Foreskin fibroblast (primary cell): ENCODE measurements at places on chromosomes 4 and X.

GRCh38 chrX:120402369-120402768 lies 40.5 kb downstream of the ATP1B4 start:
- peak; percentile 11 for DNase-seq

GRCh38 chr4:2935762-2936743 lies 27.2 kb downstream of the NOP14 start:
- DNase-seq: no peak

GRCh38 chrX:154029439-154029838 lies 9.7 kb upstream of the IRAK1 start:
- DNase-seq: no peak

DNA sequence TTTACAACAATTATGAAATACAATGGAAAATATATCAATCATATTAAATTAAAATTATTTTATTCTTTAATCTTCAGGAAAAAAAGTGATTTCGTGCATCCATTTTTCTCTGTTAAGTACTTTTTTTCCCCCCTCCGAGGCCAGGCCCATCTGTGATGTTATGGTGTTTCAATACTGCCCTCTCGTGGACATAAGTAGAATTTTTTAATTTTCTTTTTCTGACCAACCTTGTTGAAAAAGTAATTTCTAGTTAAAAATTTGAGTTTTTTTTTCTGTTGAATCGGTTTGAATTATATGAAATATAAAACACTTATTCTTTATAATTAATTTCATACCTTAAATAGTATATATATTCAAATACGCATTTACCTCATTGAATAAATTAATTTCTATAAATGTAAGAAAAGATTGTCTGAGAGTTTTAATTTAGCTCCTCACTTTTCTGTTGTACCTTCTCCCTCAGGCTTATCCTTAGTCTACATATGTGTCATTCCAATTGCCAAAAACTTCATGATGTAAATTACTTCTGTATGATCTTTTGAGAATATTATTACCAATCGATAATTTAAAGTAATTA lies 175.8 kb upstream of the TECRL start:
- peak; percentile 0 for DNase-seq

- peak; percentile 85 for DNase-seq
Observed at GRCh38 chr4:73450398-73451004, 14.5 kb downstream of the AFP start.

GRCh38 chrX:151722241-151722846 lies 6.5 kb downstream of the FATE1 start:
- peak; percentile 1 for DNase-seq

DNA sequence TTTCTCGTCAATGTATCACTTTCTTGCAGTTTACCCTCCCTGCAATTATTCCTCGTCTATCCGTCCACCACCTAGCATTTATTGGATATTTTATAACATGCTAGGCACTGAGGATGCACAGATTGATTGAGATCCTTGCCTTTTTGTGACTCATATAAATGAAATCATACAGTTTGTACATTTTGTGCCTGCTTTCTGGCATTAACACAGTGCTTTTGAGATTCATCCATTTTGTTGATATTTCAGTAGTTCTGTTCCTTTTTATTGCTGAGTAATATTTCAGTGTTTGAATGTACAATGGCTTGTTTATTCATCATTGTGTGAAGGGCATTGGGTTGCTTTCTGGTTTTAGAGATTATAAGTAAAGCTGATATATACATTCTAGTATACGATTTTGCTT lies 841 bp downstream of the TBC1D19 start:
- no peak for DNase-seq

GRCh38 chr4:70057651-70058050 lies 7.4 kb downstream of the HTN1 start:
- no peak for DNase-seq

GRCh38 chrX:110428144-110428543 lies 69.5 kb downstream of the RTL9 start:
- DNase-seq: no peak

- peak; percentile 19 for DNase-seq
Observed at GRCh38 chrX:154401045-154401799, 3.0 kb downstream of the RPL10 start.

- no peak for DNase-seq
Observed at GRCh38 chrX:261919-262352, 19.2 kb upstream of the PLCXD1 start.

GRCh38 chr4:112585977-112586736 lies 50.6 kb downstream of the ZGRF1 start:
- no peak for DNase-seq

- DNase-seq: no peak
Observed at GRCh38 chrX:150655788-150656187, 37.4 kb upstream of the MTMR1 start.

- no peak for DNase-seq
Observed at GRCh38 chr4:70177090-70177489, 18.4 kb upstream of the ODAM start.

- peak; percentile 39 for DNase-seq
Observed at GRCh38 chr4:150297861-150298474, 219.7 kb downstream of the DCLK2 start.

GRCh38 chrX:40007756-40008705 lies 89.7 kb downstream of the BCOR start:
- DNase-seq: no peak

GRCh38 chr4:114229706-114230105 lies 250.3 kb upstream of the ARSJ start:
- no peak for DNase-seq

DNA sequence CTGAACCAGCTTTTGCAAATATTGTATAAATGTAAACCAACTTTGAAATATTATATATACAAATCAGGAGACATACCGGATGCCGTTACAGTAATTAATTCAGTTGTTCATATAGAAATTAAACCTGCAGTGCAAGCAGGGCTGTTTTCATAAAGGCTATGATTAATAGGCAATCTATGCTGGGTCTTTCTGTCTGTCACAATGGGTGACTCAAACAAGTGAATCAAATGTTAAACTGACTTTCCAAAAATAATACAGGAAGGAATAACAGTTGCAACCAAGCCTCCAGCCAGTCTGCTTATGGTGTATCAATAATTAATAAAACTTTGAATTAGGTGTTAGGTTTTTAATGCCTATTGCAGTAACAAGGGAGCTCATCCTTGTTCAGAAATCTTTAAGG lies 43.9 kb downstream of the GABRB1 start:
- peak; percentile 7 for DNase-seq

DNA sequence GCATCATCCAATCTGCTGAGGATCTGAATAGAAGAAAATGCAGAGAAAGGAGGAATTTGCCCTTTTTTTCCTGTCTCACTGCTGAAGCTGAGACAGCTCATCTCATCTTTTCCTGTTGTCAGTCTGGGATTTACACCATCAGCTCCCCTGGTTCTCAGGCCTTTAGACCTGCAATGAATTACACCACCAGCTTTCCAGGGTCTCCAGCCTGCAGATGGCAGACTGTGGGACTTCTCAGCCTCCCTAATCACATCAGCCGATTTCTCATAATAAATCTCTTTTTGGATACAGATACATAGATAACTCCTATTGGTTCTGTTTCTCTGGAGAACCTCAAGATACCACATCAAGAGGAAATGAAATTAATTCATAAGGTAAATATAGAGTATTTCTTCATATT lies 134.6 kb upstream of the MAB21L2 start:
- no peak for DNase-seq

- DNase-seq: peak; percentile 13
Observed at GRCh38 chr4:80362578-80363181, 27.1 kb downstream of the CFAP299 start.

DNA sequence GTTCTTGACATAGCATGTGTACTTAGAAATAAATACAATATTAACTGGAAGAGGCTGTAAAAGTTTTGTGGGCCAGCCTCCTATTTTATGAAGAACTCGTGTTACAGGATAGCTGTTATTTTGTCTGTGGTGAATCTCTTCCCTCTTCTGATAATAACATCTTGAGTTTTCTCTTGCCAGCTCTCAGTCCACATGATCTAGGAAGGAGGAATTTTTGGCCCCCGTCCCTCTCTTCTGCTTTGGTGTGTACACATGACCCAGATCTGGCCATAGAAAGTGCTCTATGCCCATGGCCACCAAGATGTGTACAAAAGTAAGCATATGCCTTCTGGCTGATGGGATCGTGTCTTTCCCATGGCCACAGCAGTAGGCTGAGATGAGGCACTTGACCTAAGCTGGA lies 108.0 kb upstream of the LEF1 start:
- no peak for DNase-seq

DNA sequence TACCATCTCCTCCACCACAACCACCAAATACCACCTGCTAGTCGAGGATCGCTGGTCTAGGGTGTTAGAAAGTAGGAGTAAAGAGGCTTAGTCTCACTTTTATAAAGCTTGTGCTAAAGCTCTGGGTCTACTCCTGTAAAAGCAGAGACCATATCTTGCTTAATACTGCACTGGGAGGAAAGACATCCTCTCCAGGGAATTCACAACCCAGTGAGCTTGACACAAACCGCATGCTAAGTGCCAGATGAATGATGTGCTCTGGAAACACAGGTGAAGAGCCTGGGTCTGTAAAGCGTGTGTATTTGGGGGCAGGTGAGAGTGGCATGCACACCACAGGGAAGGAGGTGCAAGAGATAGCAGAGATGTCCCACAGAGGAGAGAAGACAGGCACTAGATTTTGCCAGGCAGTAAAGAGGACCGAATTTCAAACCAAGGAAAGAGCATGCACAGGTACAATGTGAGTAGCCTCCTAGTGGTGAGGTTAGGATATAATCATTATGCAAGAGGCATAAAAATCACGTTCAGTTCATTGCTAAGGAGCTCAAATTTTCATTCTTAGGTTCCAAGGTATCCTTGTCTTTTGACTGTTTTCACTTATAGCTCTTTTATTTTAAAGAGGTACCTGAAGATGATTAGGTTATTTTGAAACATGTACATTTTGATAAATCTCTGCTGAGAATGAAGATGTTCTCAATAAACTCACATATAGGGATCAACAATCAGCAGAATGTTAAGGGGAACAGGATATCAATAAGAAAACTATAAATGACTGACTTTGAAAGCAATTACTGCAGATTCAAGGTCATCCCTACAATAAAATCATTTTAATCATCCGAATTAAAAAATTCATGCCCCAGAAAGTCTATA lies 20.7 kb downstream of the TAPT1 start:
- DNase-seq: no peak

DNA sequence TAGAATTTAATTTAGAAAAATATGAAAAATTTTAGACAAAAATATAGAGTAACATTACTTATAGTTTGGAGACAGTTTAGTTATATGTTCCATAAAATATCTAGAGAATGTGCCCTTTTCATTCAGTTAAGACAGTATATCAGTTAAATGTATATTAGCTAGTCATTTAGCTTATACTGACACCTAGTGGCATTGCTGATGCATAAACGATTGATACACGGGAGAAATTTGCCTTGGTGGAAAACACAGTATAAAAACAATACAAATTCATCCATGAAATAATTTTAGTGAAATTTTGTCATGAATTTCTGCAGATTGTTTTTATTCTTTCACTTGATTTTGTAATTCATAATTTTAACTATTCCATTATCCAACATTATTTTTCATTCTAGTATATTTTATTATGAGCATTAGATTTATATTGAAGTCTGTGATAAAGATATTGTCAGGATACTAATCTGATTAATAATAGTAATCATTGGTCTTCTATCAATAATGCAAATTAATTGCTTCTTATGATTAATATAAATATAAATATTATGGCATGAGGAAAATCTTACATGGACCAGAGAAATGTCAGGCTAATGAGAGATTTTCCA lies 219.0 kb downstream of the TLL1 start:
- DNase-seq: peak; percentile 59

- DNase-seq: no peak
Observed at GRCh38 chrX:137982472-137983172, 416.7 kb downstream of the ZIC3 start.

DNA sequence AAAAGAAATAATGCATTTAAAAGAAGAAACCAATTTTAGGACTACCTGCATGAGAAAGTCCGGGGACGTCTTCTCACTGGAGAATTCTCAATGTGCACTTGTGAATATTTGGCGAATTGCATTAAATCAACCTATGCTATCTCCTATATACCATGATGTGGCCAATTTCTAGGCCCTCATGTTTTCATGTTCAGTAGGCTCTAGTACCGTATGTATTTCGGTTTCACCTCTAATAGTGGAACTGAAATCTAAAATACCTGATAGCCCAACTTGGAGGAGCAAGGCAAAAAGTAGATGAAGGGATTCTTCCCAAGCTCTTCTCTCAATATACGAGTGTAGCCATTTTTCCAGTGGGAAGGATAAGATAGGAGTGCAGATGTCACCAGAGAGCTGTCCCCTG lies 11.4 kb upstream of the FGF2 start:
- no peak for DNase-seq

DNA sequence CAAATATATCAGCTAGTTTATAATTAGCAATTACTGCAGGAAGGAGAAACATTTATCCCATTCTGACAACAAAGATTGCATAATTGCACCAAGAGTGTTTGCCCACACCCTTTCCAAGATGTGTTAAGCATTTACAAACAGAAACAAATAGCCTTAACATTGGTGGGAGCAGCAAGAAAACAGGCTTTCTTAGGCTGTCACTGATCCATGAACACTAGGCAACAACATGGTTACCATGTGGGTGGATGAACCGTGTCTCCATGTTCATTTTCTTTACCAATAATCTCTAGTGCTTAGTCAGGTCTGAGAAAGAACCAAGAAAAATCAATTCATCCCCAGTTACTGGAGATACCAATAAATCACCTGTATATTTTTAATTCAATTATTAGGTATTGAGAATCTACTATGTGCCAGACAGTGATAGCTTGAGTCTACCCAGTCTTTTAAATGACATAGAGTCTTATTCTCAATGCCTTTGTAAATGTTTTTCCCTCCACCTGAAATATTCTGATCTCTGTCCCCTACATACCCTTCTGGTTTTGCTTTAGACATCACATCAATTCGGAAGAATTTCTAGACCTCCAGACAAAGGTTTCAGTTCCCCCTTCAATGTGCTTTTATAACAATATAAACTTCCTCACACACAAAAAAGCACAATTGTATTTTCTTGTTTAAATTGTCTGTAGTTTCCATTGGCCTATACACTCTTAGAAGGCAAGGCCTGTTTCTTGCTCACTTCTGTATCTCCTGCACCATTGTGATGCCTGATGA lies 286.6 kb downstream of the PPP1R2C start:
- no peak for DNase-seq

DNA sequence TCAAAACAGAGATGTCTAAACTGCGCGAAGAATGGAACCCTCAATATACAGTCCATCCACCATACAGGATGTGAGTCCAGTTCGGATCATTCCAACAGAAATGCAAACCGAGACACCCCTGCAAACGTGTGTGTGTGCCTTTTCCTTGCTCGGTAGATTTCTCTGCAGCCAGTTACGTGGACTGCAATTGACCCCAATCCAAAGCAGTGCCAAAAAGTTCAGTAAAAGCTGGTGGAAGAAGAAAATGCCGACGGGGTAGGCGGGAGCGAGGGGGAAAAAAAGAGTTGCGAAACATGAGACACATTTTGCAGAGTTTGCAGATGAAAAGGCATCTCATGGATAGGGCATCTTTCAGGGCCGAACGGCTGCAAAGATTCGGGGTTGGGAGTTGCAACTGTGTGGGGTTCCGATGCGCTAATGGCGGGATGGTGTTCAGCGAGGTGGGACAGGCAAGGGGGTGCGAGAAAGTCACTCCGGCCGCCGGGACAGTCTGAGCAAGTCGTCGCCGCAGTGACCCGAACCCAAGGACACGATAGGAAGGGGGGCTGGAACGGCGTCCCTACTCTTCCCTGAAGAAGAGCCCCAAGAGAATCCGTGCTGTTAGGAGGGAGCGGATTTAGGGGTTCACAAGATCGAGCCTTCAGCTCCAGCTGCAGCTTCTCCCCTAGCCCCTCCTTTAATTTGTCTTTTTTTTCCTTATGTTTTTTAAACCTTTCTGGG lies 3.8 kb downstream of the PHOX2B start:
- DNase-seq: no peak
